ENCODE measurements at places on chromosomes 7 and 10.

GRCh38 chr7:132857703-132858102 lies 224.2 kb downstream of the CHCHD3 start:
- DNase-seq: no peak

DNA sequence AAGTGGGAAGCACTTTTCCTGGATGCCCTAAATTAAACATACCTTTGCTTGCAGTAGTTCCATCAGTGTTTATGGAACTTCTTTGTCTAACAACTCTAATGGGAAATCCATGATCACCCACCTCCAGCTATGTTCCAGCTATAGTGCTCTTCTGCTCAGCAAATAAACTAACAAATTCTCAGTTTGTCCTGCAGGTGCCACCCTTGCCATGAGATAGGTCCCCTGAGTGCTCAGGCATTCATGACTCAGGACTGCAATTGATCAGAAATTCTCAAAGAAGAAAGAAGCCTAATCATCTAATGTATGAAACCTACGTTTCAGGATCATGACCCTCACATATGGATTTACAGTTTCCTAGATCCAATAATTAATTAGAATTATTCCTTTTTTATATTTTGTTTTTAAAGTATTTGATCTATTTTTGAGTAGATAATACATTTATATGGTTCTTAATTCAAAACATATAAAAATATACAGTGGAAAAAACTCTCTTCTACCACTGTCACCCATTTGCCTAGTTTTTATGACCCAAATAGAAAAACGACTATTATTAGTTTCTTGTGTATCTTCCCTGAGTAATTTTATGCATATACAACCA lies 48.7 kb upstream of the DYNC1I1 start:
- DNase-seq: no peak

DNA sequence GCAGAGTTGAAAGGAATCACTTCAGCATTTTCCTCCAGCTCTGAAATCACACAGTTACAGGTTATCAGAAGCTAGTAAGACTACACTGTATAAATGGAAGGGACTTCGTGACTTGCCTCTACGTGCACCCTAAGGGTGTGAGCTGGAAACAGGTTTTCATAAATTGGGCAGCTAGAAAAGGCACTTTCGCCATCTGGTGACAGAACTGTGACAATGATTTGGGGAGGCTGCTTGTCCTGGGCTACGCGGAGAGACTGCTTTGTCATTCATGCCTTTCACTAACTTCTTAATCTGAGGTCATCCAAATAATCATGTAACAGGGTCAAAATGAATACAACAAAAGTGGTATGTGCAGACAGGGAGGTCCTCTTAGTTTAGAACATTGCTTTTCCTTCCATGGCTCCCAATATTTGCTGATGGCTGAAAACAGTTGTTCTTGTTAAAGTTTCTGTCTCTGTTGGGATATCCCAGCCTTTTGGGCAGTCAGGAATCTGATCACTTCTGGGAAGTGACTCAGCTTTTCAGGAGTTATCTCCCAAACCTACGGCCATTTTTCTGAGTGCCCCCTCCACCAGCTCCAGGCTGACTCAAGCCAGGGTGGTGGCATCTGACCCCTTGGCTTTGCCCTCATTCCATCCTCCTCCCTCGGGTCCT lies 17.8 kb downstream of the VWC2 start:
- DNase-seq: no peak

GRCh38 chr10:51524041-51524440 lies 175.4 kb downstream of the CSTF2T start:
- no peak for DNase-seq

DNA sequence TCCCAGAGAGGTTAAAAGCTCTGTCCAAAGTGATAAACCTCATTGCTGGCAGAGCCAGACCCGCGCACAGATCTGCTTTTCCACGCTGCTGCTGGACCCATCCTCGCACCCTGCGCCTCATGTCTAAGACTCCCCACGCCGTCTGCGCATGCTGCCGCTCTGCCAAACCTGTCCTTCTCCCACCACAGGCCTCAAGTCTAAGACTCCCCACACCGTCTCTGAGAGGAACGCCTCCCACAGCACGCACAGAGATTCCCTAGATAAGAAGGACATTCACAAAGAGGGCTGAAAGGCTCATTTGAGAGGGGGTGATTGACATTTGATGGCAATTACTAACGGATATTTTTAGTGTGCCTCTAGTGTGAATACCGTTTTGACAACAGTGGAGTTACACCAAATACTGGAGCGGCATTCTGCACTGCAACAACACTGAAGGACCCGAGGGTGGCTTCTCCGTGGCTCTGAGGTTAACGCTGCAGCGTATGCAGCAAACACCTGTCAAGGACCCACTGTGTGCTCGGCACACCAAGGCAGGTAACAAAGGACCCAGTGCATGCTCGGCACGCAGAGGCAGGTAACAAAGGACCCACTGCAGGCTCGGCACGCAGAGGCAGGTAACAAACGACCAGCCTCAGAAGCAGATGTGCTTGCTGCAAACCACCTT lies 231.4 kb downstream of the DNAJB6 start:
- DNase-seq: no peak

- no peak for DNase-seq
These were observed 8.7 kb upstream of the SAMD9L start for GRCh38 chr7:93156884-93157283.

- no peak for DNase-seq
These were observed 167.2 kb downstream of the JAZF1 start for GRCh38 chr7:28013441-28013840.

- peak; percentile 57 for DNase-seq
These were observed 150.5 kb upstream of the PPP2R2D start for GRCh38 chr10:131750171-131750895.

- no peak for DNase-seq
These were observed 24.7 kb upstream of the SFTPA1 start for GRCh38 chr10:79585870-79586527.

DNA sequence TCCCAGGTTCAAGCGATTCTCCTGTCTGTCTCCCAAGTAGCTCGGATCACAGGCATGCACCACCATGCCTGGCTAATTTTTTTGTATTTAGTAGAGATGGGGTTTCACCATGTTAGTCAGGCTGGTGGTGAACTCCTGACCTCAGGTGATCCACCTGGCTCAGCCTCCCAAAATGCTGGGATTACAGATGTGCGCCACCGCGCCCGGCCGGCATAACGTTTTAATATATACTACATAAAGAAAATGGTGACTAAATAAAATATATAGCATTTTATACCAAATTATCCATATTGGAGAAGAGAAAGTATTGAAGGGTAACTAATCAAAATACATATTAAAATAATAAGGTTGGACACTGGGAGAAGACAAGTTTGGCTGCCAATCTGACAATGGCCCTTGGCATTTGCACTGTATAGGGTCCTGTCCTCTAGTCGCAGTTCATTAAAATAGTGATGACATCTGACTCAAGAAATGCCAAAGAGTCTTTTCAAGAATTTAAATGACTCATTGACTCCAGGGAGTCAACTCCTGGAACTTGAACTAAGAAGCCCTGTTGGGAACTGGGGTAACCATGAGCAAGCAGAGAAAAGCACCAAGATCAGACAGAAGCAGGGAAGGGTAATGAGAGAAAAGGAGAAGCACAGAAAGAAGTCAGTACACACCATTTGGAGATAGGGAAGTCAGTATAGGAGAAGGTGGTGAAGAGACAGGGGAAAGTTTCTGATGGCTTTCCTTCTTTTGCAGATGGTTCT lies 91.1 kb downstream of the CH25H start:
- DNase-seq: no peak

DNA sequence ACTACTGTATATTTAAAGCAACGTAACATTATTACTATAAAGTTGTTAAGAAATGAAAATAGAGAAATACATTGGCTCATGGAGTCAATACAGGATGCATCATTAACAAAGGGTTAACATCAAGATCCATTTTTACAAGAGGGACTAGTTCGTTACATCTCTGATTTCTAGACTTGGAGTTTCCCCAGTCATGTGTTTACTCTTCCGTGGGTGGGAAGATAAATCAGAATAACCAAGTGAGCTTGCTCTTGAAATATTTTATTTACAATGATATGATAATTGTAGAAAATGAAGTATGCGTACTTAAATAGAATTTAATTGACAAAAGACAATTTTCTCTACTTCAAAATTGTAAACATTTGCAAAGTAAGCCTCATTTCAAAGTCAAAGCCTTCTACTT lies 1.0 kb upstream of the PRKAR2B start:
- DNase-seq: no peak

- no peak for DNase-seq
These were observed 151.7 kb downstream of the AUTS2 start for GRCh38 chr7:69749994-69750393.

DNA sequence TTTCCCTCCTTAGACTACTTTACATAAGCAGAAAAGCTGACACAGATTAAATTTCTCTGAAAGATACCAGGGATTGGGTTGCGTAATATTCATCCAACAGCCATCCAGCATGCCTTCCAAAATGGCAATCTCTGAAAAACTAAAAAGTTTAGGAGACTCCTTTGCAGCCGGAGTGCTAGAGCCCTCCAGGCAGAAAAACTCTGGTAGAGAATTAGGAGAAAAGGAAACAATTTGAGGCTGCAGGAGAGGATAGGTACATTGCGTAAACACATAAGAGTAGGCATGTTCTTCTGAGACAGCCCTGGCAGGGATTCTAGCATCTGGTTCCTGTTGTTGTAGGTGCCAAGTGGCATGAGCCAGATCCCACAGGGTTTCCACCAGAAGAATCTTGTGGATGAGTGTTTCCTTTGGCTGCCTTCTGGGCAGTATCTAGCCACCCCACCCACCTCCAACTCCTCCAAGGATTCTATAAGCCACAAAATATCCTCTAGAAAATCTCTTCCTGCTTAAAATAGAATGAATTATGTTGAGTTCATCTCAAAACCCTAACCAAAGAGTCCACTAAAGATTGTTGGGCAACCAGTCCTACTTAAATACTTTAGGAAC lies 402.4 kb downstream of the HGF start:
- DNase-seq: no peak

DNA sequence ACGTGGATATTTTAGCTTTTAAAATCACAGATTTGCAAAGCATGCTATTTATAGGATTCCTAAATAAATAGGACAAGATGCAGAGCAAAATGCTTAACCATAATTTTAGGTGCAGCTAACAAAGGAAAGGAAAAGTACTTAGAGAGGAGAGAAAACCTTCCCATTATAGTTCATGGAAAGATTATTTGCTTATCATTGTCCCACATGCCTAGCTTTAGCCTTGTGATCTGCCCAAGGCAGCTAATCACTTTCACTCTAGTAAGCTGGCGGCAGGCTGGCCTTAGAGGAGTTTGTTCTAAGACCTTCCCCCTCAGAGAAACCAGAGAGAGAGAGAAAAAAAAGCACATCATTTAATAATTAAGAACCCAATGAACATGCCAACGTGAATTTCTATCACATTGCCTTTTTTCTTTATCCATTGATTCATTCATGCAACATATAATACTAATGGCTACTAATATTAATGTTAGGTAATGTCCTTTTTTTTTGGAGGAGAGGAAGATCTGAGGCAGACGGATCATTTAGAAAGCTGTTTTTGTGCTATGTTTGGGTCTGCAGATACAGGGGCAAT lies 274.6 kb downstream of the ARL4A start:
- DNase-seq: no peak

DNA sequence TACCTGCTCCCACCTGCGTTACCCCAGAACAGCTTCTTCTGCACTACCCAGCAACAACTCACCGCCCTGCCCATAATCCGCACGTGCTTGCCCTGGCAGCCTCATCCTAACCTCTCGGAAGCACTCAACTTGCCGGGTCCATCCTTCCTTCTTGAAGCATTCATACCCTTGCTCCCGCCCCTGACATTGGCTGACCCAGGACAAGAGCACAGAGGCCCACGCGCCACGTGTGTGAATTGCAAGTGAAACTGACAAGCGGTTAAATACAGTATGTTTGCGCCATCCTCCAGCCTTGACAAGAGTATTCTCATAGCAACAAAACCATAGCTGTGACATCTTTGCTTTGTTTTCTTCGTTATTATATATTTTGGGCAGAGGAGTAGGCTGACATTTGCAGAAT lies 10.9 kb upstream of the OCM start:
- DNase-seq: no peak

- DNase-seq: no peak
These were observed 531.1 kb upstream of the STEAP1 start for GRCh38 chr7:89623018-89623672.

DNA sequence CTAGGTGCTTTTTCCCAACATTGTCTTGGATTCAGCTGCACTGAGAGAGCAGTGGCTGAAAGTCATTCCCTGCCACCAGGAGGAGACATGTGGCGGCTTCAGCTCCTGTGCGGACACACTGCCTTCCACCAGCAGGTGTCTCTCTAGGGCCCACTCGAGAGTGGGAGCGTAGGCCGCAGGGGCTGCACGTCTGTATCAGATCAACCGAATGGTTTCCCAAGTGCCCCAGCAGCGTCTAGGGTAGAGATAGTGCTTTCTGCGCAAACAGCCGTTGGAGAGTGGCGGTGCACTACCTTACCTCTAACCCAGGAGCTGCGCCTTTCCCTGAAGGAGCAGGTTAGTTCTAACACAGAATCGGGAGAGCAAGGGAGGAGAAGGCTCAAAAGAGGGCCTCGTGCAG lies 31.7 kb downstream of the PAPOLB start:
- DNase-seq: peak; percentile 79

DNA sequence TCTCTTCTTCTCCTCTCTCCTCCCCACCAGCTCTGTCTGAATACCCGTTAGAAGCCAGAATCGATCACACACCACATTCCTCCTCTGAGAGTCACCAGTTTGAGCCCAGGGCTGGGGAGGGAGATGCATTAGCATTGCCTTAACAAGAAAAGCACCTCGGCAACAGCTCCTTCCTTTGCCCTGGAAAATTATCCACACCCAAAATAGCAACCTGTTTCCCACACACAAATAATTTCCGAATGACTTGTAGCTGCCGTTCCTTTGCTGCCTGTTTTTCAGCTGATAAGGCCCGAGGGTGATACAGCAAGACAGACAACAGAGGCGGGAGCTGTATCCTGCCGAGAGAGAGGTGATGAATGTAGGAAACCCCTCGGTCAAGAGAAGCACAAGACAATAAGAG lies 91.3 kb downstream of the CPXM2 start:
- DNase-seq: no peak

GRCh38 chr7:13990319-13990983 lies 985 bp upstream of the ETV1 start:
- peak; percentile 66 for DNase-seq

DNA sequence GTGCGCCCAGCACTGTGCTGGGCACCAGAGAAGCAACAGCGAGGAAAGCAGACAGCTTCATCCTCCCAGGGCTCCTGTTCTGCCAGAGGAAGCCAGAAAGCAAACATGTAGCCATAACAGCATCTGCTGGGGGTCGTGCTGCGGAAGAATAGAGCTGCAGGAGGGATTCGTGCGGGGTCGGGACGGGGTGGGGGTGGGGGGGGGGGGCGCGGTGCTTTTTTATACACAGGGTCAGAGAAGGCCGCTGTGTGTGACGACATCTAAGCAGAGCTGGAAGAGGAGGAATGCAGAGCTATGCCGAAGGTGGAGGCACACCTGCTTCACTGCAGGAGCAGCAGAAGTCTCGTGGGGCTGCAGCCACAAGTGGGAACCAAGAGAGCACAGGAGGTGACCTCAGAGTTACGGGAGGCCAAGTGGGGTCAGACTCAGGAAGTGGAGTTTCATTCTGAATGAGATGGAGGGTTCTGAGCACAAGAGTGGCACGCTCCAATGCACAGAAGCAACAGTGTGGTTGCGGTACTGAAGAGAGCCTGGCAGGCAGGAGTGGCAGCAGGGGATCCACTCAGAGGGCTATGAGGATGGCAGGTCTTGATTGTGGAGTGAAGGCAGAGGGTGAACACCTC lies 11.1 kb downstream of the PKD1L1 start:
- DNase-seq: no peak

GRCh38 chr7:70694434-70694970 lies 437.4 kb upstream of the GALNT17 start:
- DNase-seq: no peak

GRCh38 chr10:91907914-91908336 lies 1.4 kb downstream of the FGFBP3 start:
- no peak for DNase-seq

Data from activated effector memory CD4-positive, alpha-beta T cell treated with anti-CD3 and anti-CD28 coated beads, Interleukin-2, amount 50 U/mL, for 16 hours (primary cell).